ENCODE measurements at places on chromosomes 16 and 17. TPM values are rescaled to one million over a fixed set of nuclear protein-coding genes. Genes with fewer than 3 reads are reported as not detected.

- DNase-seq, result no peak
Measured at GRCh38 chr16:81641395-81642106, 137.5 kb upstream of the PLCG2 start.

DNA sequence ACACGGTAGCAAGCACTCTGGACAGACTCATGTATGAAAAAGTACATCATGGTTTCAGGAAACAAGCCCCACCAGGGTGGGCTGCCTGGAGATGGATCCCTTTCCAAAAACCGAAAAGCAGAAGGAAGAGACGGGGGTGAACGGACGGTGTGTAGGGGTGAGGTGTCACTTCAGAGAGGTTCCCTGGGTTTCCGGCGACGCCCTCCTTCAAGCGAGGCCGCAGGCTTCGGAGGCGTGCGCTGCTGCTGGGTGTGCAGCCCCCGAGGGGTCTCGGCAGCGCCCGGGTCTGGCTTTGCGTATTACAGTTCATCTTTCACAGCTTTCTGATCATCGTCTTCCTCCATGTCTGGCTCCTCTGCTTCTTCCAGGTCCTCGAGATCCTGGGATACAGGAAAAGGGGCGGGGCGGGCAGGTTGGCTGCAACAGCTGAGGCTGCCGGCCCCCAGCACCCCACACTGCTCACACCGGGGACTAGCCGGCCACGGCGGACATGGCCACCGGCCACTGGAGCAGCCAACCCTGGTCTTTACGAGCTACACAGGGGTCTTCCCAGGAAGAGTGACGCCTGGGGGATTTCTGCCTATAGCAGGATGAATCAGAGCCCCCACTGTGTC, 9.0 kb upstream of the PPP1R27 start:
- DNase-seq, result peak; percentile 82

GRCh38 chr16:88502776-88503280, 49.7 kb downstream of the ZFPM1 start:
- no peak for DNase-seq

DNA sequence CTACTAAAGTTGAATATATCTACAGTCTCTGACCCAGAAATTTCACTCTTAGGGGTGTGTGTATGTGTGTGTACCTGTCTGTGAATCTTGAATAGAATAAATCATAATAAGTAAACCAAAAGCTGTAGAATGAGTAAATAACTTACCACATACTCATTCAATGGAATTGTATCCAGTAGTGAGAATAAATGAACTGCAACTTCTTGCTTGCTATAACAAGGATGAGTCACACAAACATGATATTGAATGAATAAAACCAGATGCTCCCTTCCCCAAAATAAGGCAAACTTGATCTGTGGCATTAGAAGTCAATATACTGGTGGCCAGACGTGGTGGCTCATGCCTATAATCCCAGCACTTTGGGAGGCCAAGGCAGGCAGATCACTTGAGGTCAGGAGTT, 259.8 kb upstream of the MON1B start:
- DNase-seq, result no peak

- DNase-seq, result no peak
Measured at GRCh38 chr17:34930283-34930682, 31.0 kb downstream of the CCT6B start.

- DNase-seq, result no peak
Measured at GRCh38 chr17:16489431-16489830, 2.6 kb downstream of the LRRC75A start.

DNA sequence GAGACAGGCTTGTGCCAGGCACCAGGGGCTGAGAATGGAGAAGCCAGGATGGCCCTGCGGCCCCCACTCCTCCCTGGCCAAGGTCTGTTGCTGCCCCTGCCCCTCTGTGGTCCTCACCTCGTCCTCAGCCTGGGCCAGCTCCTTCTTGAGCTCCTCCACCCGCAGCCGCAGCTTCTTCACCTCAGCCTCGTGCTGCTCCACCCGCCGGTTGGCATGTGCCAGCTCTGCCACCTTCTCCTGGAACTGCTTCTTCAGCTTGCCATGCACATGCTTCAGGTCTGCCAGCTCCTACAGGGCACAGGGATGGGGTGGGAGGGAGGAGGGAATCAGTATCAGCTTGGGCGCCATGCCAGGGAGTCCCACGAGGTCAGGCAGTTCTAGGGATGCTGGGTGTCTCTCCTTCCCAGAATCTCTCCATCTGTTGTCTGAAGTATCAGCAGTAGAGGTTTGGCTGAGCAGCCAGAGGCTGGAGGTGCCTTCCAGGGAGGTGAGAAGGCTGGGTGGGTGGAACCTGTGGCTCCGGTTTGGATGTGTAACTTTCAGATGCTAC, 20.1 kb downstream of the CCDC102A start:
- DNase-seq, result no peak

DNA sequence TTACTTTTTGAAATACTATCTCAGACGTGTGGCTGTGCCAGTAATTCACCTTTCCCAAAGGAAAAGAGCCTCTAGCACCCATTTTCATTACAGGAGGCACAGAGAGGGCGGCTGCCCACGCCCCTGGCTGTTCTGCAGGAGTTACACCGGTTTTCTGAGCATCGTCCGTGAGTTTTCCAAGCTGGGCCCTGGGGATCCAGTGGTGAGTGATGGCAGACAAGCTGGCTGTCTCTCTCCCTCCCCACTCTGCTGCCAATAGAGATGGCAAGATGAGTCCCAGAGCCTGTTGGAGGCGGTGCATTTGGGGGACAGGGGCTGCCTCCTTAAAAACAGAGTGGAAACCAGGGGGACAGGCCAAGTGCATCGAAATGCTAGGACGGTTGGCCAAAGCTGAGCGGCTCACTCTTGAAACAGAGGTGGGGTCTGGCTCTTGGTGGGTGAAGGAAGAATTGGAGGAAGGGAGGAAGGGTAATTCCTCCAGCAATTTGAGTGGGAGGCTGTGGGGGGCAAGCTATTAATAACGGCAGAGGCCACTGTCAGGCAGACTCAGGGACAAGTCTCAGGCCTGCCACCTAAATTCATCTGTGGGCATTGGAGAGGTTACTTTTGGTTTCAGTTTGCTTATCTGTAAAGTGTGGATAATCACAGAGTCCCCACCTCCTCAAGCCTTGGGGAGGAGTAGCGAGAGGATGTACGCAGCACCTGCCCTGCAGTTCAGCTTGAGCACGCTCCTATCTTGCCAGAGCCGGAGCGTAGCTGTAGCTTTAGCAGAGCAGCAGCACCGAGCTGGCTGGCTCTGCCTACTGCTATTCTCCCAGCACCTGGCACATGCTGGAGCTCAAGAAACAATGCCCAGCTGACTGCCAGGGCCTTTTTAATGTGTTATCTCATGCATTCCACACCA, 7.5 kb upstream of the NOS2 start:
- no peak for DNase-seq

DNA sequence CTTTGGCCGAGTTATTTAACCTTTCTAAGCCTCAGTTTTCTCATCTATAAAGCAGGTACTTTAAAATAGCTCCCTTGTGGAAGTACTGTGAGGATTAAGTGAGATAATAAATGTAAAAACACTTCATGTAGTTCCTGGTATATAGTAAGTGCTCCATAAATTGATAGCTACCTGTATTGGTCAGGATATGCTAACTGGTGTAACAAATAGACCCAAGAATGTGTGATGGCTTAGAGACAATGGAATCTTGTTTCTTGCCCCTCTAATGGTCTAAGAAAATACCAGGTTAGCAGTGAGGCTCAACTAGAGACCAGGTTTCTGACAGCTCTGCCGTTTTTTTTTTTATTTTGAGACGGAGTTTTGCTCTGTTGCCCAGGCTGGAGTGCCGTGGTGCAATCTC, 29.8 kb downstream of the CCR7 start:
- DNase-seq, result no peak

Gene SGCA
- total RNA-seq, result 13.0 TPM

DNA sequence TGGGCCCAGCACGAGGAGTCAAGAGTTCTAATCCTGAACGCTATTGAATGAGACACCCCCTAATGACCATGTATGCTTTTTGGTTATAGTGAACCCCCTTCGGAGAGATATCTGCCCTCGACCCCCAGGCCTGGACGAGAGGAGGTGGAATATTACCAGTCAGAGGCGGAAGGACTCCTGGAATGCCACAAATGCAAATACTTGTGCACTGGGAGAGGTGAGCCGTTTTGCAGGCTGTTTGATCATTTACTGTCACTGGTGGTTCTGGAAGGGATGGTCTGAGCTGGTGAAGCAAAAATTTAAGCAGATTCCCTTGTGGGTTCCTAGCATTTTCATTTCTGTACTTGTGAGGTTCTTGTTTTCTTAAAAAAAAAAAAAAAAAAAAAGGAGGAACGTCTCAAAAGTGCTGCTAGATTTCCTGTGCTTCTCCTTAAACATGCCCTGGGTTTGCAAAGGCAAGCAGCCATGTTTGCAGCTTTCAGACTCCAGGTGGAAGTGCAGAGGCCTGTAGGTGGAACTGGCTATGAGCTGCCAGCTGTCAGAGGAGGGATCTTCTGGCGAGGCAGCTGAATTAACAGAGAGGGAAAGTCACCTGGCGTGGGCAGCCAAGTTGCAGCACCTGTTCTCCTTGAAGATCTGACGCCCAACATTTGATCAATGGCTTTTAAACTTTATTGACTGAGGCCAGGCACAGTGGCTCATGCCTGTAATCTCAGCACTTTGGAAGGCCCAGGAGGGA, 3.5 kb downstream of the MARVELD3 start:
- DNase-seq, result no peak

- DNase-seq, result no peak
Measured at GRCh38 chr17:18084256-18084655, 3.5 kb upstream of the DRG2 start.

GRCh38 chr17:72336026-72336803, 215.4 kb downstream of the SOX9 start:
- DNase-seq, result no peak

DNA sequence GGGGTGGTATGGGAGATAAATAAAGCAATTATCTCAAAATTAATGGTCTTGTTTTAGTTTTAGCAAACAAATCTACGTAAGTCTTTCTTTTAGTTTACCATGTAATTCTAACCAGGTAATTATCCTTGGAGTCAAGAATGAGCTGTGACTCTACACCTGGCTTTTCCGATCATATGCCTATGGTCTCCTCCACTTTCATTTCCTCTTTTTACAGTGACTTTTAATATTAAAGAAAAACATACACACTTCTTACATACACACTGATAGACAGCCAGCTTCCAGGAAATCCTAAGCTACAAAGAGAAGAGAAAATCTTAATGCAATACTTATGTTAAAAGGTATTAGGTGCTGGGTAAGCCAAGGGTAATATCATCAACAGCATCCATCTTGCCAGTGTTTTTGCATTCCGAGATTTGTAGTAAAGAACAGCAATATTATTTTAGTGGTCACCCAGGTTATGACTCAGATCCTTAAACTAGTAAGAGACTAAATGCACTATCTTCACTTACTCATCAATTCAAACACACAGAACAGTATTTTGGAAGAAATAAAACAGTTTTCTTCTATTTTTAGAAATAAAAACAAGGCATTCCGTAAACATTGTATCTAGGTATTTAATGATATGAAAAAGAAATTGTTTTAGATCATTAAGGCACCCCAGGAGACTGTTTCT, 4.4 kb upstream of the IRX5 start:
- DNase-seq, result no peak

DNA sequence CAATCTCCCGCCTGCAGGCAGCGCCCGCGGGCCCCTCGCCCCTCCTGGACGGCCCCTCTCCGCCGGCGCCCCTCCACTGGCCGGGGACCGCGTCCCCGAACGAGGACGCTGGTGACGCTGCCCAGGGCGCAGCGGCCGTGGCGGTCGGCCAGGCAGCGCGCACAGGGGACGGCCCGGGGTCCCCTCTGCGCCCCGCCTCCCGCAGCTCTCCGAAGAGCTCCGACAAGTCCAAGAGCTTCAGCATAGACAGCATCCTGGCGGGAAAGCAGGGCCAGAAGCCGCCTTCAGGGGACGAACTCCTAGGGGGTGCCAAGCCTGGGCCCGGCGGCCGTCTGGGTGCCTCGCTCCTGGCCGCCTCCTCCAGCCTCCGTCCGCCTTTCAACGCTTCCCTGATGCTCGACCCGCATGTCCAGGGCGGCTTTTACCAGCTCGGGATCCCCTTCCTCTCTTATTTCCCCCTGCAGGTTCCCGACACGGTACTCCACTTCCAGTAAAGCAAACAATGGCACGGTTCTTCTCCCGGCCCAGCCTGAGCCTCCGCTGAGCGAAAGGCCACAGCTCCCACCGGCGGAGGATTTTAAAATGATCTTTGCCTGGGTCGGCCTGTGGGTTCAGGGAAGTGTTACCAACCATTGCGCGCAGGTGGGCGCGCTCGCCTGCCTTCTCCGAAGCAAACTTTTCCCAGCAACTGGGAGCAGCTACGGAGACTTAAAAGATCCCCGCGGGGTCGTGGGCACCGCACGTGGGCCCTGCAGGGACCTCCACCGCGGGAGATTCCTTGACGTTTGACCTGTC, 1.1 kb downstream of the FOXL1 start:
- no peak for DNase-seq

GRCh38 chr17:38448208-38448771, 20.0 kb downstream of the ARHGAP23 start:
- no peak for DNase-seq

GRCh38 chr16:17775061-17775460, 304.3 kb upstream of the XYLT1 start:
- DNase-seq, result no peak

DNA sequence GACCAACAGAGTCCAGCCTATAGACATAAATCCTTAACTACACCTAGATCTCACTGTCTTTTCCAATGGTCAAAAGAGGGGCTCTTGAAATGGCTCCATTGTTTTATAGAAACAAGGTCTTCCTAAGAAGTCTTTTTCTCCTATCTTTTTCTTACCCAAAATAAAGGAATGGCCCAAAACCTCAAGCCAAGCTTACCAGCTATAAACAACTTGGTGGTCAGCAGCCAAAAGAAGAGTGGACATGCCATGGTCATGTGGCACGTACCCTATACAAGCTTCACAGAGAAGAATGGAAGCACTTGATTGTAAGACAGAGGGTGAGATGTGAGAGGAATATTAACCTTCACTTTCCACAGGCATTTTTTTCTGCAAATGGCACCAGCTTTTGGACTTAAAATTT, 82.1 kb upstream of the GNAO1 start:
- DNase-seq, result no peak

DNA sequence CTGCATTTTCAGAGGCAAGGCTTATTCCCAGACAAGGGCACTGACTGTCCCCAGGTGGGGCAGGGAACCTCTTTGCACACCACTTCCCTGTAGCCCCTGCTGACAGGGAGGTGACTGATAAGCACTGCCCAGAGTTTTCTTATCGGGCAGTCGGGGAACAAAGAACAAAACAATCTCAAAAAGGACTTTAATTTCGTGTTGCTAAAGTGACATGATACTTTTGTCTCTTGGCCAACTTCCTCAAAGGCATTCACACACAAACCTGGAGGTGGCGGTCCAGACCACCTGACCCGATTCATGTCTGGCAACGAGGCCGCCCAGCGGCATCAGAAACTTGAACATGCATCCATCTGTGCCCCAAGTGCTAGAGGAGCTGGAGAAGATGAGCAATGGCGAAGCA, 28.9 kb downstream of the ZDHHC7 start:
- no peak for DNase-seq

- DNase-seq, result no peak
Measured at GRCh38 chr17:78789149-78789662, 7.1 kb upstream of the CYTH1 start.

- DNase-seq, result no peak
Measured at GRCh38 chr16:22250522-22250921, 44.4 kb downstream of the EEF2K start.

Gene SPNS2
- not detected for total RNA-seq

GRCh38 chr16:51056331-51056730, 94.7 kb downstream of the SALL1 start:
- DNase-seq, result no peak

Data from osteocyte (in vitro differentiated cells).